ENCODE measurements at places on chromosomes 5 and 9.

DNA sequence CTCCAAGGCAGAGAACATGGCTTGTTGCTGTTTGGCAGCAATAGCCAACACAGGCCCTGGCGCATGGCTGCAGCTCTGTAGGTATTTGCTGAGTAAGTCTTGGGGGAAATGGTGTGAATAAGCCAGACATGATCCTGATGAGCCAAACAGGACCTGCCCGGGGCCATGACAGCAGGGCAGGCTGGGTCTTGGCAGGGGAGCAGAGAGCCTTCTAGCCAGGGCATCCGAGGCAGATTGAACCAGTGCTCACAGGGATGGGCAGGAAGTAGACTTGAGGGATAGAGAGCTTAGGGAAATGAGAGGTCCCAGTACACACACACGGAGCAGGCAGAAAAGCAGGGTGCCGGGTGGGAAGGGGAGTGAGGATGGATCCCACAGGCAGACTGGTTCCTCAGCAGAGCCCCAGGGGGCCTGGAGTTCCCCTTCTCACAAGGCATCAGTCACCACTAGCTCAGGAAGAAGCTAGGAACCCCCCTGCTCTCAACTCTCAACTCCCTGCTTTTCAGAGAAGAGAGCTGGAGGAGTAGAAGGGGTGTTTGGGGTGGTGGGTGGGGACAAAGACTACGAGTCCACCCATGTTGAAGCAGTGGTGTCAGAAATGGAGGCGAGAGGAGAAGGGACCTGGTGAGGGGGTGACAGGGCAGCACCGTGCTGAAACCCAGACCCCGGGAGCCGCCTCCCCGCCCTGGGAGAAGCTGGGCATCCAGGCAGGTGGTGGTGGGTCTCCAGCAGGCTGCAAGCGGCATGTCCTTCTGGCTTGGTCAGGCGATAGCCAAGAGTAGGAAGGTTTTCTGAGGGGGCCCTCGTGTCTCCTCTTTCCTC, 111.1 kb downstream of the RGS3 start:
- no peak for DNase-seq

- DNase-seq = no peak
These were observed 9.0 kb upstream of the ADGRD2 start for GRCh38 chr9:124441291-124441690.

- DNase-seq = no peak
These were observed 215.8 kb downstream of the ADAMTS12 start for GRCh38 chr5:33675958-33676464.

GRCh38 chr9:136910901-136911245, 24.6 kb downstream of the TRAF2 start:
- DNase-seq = no peak

- no peak for DNase-seq
These were observed 26.1 kb upstream of the MATR3 start for GRCh38 chr5:139267481-139267880.

DNA sequence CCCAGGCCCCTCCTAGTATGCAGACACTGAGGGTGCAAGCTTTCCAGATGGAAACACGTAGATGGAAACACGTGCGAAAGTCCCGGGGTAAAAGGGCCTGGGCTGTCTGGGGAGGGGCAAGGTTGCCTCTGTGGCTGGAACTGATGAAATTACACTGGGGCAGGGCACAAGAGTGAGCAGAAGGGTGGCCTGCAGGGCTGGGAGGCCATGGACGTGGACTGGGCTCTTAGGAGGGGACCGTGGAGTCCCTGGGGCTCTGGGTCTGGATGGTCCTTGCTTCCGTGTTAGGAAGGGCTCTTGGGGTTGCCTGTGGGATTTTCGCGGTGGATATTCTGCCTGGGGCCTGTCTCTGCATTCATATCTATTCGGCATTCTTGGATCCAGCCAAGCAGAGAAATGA, 63.3 kb downstream of the IRX1 start:
- DNase-seq = no peak

- no peak for DNase-seq
These were observed 1.9 kb upstream of the ZNF79 start for GRCh38 chr9:127422133-127422782.

GRCh38 chr5:1055896-1056610, 47.5 kb downstream of the NKD2 start:
- DNase-seq = no peak

- no peak for DNase-seq
These were observed 6.9 kb upstream of the EXOC3 start for GRCh38 chr5:435961-436640.

DNA sequence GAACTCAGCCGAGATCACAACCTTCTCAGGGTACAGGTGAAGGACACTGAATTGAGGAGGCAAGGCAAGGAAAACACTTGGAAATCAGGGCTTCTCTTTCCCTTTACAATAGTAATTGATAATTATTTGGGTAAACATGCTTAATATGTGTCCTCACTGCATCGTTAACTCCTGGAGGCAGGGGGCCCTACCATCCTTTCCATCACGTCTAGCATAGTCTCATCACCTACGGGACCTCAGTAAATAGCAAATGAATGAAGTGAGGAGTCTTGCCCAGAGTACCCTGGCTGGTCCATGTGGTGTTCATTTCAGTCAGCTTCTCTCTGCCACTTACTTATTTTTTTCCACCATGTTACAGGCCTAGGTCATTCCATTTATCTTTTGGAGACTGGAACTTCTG, 2.3 kb downstream of the F2RL1 start:
- DNase-seq = no peak

DNA sequence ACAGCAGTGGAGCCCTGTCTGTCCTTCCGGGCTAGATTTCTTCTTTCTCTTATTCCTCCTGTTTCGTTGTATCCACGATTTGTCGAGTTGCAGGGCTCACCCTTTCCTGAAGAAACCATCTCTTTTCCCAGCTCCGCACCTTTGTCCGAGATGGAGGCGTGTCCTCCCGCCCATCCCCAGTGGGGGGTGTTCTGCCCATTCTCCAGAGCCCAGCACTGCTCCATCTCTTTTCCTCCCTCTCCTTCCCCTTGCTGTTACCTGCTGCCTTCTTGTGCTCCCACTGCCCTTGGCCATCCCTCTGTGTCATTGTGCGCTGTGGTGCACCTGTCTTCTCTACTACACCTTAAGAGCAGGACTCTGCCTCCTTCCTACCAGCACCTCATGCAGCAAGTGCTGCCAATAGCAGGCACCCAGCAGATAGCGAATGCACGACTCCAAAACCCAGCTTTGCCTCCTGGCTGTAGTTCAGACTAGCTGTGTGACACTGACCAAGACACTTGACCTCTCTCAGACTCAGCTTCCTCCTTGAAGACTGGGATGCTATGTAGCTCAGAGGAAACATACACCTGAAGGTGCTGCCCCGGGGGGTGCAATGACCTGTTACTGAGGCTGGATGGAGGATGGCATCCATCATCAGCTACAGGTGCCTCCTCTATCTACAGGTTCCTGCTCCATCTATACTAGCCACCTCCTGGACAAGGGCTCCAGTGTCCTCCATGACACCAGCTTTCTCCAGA, 8.9 kb downstream of the OR13J1 start:
- DNase-seq = no peak

DNA sequence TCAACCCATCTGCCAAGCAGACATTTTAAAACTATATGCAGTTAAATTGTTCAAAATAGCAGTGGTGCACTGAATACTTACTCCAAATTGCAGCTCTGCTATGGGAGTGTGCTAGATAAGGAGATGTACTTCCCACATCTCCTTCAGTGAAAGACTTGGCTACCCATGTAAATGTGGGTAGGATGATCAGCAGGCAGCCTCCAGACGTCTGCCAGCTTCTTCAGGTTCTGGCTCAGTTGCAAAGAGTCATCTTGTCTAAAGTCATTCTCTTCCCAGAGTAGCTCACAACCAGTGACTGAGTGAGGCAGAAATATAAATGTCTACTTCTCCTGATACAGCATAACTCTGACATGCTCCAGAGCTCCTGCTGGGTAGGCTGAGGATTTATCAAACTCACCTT, 1050.0 kb upstream of the CDH10 start:
- no peak for DNase-seq

- no peak for DNase-seq
These were observed 70.1 kb upstream of the NXNL2 start for GRCh38 chr9:88464851-88465250.

DNA sequence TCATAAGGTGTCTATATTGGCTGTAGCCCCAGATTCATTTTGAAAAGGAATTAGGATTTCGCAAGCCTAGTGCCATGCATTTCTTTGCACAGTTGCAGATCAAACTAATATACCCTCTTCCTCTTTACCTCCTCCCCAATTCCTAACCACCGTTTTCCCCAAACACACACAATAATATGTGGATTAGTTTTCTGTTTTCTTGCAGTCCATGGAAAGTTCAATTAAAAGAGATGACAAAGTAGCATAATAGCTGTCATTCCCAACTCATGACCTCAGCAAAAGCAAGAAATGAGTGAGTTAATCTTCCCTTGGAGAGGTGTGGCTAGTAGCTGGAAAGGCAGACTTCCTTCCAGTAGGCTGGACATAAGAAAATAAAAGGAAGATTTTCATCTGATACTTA, 349.1 kb downstream of the TMEM232 start:
- no peak for DNase-seq

GRCh38 chr9:130343445-130343918, 77.9 kb downstream of the HMCN2 start:
- DNase-seq = no peak

- no peak for DNase-seq
These were observed 96.4 kb upstream of the SPOCK1 start for GRCh38 chr5:137595396-137596079.

- DNase-seq = no peak
These were observed at the start of gene TRPM6 for GRCh38 chr9:74887041-74887980. Gene TRPM6 (minus strand): TSS chr9:74887921. CDS start chr9:74887856, 65 bp downstream.

DNA sequence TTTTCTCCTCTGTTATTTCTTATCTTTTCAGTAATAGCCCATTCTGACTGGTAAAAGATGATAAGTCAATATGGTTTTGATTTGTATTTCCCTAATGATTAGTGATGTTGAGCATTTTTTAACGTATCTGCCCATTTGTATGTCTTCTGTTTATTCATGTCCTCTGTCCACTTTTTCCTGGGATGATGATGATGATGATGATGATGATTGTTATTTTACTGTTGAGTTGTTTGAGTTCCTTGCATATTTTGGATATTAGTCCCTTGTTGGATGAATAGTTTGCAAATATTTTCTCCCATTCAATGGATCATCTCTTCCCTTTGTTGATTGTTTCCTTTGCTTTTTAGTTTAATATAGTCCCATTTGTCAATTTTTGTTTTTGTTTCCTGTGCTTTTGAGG, 27.0 kb downstream of the UTP15 start:
- no peak for DNase-seq

- no peak for DNase-seq
These were observed 14.4 kb downstream of the FREM1 start for GRCh38 chr9:14895806-14896205.

DNA sequence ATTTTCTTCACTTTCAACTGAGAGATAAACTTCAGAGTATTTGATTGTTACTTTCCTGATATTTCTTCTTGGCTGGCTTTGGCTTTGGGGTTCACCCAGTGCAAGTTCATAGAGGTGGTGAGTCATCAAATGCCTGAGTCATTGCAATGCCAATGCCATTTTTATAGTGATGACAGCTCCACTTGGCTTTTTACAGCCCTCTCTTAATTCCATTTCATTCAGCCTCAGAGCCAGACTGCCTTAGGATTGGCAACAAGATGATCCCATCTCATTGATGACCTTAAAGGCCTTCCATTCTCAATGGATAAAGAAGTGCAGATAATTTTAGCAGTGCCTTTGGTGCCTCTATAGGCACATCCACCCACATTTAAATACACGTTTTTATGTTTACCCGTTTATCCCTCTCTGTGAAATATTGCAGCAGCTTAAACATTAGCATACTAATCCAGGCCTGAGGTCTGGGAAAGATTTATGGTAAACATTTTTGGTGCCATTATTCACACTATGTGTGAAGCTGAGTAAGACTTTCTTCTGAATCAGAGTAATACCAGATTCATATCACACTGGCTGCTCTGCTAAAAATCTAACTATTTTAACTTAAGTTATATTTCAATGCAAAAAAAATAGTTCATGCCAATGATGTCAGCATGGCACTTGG, 88.9 kb upstream of the TYRP1 start:
- no peak for DNase-seq

- no peak for DNase-seq
These were observed 176.1 kb downstream of the GABRG2 start for GRCh38 chr5:162243651-162244050.

GRCh38 chr5:155836089-155836803, 490.7 kb upstream of the SGCD start:
- no peak for DNase-seq

DNA sequence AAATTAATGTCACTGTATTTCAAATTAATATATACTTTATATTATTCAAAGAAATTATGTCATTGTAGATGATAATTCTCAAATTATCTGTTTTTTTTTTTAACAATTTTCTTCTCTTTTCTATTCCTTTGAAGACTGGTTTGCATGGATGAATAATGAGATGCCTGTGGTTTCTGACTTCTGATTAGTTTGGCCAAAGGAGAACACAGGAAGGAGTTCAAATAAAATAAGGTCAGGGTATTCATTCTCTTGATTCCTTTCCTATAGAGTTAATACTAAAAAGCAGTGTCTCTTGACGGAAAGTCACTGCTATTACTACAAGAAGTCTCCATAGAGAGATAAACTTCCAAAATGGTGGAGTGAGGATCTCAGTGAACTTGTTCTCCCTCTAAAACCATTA, 279.6 kb upstream of the FTMT start:
- DNase-seq = no peak

DNA sequence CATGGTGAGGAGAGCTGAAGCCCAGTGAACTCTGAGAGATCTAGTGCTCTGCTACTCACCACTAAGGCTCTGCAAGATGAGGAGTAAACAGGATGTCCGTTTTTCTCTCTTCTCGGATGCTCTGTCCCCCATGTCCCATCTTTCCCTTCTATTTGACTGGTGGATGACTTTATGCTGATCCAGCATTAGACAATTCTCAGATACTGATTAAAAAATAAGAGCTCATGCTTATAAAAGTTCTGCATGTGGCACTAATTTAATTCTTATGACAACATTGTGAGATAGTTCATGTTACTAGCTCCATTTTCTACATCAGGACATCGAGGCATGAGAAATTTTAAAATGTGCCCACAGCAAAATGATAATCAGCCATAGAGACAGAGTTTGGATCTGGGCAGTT, 77.0 kb downstream of the HMHB1 start:
- DNase-seq = no peak

DNA sequence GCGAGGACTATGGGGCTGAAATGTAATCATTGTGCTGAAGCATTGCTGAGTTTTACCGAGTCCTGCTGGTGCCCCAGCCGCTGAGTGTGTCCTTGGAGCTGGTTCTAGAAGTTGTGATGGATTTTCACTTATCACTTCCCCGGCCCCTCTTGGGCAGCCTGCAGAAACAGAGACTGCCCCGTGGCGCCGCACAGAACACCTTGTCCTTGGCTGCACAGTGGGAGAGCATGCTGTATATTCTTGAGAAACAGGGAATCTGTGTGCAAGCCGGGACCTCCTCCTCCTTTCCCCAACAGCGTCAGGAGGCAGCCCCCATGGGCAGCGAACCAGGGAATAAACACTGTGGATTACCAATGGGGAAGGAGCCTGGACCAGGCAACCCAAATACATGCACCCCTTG, 90.6 kb upstream of the RUFY1 start:
- DNase-seq = no peak

DNA sequence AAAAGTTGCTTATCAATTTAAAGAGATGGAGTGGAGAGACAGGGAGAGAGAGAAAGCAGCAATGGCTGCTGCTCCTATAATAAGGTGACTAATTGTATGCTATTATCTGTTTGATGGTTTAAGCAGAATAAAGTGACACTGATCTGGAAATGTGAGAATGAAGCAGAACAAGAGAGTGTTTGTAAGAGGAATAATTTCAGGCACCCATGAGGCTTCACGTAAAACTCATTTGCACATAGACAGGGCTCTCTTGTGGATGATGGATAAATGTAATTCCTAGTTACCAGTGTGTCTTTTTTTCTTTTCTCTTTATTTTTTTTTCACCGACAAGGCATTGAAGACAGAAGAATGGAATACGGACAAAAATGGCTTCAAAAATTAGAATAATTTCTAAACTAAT, 228.8 kb upstream of the TYRP1 start:
- no peak for DNase-seq

All from cortex of kidney (tissue), 1 donor.